Renal pelvis (tissue), 12 donors: ENCODE measurements at places on chromosomes 11 and 22.

GRCh38 chr11:69618237-69618636, 22.7 kb upstream of the CCND1 start:
- DNase-seq = no peak

- DNase-seq = no peak
These were observed 3.9 kb downstream of the MSANTD2 start for GRCh38 chr11:124796312-124796711.

DNA sequence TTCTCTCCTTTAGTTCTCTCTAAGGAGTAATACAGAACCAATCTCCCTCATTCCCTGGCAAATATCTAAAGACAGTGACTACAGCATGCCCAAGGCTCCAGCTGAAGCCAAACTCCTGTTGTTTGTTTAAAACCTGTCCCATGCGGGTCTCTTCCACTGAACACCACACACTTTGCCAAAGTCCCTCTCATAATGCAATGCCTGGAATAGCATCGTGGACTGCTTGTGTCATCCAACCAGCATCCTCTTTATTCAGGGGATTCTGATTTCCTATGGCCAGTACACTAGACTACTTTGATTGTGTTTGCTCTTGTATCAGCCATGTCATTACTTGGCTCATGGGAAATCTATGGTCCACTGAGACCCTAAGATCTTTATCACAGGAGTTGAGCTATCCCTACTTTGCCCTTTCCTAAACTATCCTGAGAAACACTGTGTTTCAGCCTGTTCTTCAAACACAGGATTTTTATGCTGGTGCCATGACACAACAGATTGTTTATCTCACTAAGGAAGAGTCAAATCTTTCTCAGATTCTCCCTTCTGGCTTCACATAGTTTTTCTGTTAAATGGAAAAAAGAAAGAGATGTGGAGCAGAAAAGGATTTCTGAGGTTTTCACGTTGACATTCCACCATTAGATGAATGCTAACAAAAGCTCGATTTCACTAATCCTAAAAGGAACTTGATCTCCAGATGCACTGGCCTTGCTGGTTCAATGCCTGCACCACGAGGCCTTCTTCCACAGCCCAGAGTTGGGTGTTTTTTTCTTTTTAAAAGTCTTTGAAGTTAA, 15.9 kb upstream of the IRAG1 start:
- DNase-seq = no peak

- DNase-seq = no peak
These were observed 180.0 kb upstream of the NTM start for GRCh38 chr11:131190446-131190845.

- no peak for DNase-seq
These were observed 41.4 kb upstream of the ST14 start for GRCh38 chr11:130118165-130118564.

GRCh38 chr22:24810043-24810749, 4.2 kb downstream of the SGSM1 start:
- DNase-seq = no peak

DNA sequence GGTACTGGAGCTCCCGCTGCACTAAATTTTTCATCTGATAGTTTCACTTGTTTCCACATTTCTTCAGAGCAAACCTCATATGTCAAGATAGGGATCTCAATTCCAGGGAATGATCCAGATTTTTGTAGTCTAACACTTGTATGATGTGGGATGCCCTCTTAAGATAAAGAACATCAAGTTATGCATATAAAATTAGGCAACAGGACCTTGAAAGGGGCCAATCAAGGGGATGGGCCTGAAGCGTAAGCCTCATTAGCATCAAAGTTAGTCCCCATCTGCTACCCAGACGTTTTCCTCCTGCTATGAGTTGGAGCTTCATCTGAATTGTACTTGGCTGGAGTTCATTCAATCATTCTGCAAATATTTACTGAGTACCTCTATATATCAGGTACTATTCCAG, 17.5 kb downstream of the PDGFD start:
- DNase-seq = no peak

- no peak for DNase-seq
These were observed 59.7 kb upstream of the RASSF10 start for GRCh38 chr11:12949453-12949852.

GRCh38 chr11:105490333-105490732, 119.5 kb upstream of the GRIA4 start:
- DNase-seq = no peak

- DNase-seq = no peak
These were observed 87.5 kb upstream of the MTNR1B start for GRCh38 chr11:92881940-92882450.

DNA sequence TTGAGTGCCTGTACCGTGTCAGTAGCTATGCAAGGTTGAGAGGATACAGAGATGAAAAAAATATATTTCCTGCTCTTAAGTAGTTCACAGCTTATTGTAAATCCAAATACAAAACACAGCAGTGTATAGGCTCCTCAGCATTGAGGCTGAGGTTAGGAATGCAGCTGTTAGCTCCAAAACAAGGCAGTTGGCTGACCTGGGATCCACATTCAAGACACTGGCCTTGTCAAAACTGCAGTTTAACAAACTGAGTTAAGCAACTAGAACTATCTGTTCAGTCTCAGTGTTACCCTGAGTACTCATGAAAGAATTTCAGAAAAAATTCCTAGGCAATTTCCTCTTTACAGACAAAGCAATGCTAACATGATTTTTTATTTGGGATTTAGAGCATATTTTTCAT, 42.8 kb downstream of the REXO2 start:
- DNase-seq = no peak
